ENCODE measurements at places on chromosomes 3 and 15. TPM values are rescaled to one million over a fixed set of nuclear protein-coding genes. Genes with fewer than 3 reads are reported as not detected.

- DNase-seq: no peak
These were observed 229.7 kb downstream of the NECTIN3 start for GRCh38 chr3:111301238-111301798.

GRCh38 chr3:179603831-179604230 lies 607 bp downstream of the MRPL47 start:
- no peak for DNase-seq

DNA sequence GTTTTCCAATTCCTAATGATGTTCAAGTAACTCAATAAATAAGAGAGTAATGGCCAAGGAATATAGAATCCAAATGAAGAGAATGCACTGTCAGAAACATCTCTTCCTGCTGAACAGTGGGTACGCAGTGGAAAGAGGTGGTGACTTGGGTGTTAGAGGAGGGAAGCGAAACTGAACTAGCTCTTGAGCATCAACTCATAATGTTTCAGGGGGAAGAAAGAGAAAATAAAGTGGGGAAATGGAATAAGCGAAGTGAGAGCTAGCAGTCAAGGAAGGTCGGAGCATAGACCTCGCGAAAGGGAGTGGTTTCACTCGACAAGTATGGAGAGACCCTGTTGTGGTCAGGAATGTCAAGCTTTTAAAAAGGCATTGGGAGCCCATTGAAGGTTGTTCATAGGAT lies 309.5 kb downstream of the GAP43 start:
- DNase-seq: no peak

Gene TRPM1
- total RNA-seq: not detected

- DNase-seq: peak; percentile 52
These were observed 1501.2 kb upstream of the CADM2 start for GRCh38 chr3:83457551-83457950.

DNA sequence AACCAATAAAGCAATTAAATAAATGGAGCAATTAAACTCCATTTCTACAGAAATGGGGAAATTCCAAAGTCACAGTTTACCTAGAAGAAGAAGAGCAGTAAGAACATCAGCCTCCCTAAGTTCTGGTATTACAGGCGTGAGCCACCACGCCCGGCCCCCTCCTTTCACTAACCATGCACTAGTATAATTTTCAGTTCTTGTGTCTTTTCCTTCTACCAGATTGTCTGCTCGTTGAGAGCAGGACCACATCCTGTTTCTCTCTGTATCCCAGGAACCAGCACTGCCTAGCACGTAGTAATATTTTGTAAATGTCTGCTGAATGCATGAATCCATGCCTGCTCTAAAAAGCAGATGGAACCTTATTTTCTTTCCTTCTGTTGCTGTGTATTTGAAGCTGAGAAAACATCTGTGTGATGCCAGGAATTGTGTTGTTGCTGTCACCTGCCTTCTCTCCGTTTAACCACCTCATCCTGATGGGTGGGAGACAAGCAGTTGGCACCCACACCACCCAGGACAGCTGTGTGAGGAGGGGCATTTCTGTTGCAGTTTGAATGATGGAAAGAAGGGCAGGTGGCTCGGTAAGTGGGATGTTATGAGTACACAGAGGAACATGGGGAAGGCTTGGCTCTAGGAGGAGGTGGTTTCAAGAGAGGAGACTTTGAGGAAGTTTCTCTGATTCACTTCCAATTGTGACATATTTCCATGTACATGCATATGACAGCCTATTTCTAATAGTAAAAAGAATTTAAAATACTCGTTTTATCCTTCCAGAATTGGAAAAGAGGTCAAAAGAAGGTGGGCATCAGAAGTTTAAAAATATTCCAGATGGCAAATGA lies 30.1 kb downstream of the PXYLP1 start:
- DNase-seq: peak; percentile 27

DNA sequence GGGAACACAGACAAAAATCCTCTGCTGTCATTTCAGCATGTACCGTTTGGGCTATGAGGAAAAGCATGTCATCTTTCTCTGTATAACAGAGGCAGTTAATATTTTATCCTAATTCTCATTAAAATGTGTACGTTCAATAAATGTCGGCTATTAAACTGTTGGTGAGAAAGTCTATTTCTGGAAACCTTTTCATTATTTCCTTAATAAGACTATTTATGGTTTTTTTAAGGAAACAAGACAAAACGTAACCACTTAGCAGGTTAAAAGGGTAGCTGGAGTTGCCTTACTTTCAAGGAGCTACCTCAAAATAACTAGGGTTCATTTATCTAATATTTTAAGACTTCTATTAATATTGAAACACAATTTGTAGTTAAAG lies 1.8 kb upstream of the STT3B start:
- no peak for DNase-seq

DNA sequence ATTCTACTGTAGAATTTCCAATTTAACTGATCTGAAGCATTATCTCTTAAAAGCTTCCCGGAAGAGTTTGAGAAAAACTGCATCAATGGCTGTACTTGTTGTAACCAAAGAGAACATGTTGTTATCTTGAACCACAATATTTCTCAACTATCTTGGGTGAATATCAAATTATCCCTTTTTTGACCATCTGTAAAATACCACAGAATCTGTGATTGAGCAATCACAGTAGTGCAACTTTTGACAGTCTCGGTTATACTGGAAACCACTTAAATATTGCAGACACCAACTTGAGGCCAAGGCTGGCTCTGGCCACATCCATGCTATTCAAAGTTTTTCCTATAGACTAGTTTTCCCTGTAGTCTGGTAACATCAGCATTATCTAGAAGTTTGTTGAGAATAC lies 842.8 kb upstream of the EPHA6 start:
- DNase-seq: no peak

DNA sequence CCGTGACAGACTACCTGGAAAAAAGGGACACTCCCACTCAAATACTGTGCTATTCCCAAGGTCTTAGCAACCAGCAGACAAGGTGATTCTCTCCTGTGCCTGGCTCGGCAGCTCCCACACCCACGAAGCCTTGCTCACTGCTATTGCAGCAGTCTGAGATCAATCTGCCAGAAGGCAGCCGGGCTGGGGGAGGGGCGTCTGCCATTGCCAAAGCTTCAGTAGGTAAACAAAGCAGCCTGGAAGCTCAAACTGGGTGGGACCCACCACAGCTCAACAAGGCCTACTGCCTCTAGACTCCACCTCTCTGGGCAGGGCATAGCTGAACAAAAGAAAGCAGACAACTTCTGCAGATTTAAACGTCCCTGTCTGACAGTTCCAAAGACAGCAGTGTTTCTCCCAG lies 128.4 kb upstream of the SETMAR start:
- DNase-seq: no peak

DNA sequence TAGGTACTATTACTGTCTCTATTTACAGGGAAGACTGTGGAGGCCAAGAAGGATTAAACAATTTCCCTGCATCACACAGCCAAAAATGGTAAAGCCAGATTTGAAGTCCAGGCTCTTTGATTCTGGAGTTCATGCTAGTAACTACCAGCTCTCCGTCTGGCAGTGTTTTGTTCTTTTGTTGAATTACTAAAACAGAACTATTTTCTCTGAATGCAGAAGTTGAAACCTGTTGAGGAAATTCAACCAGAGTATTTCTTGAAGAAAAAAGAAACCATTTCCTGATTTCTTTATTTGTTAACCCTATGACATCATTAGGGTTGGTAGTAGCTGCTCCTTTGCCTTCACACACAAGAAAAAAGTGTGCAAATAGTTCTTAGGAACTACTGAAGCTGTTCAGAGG lies 34.3 kb downstream of the CRTC3 start:
- DNase-seq: peak; percentile 79

GRCh38 chr3:62277986-62278385 lies 95.4 kb downstream of the FEZF2 start:
- peak; percentile 10 for DNase-seq
